ENCODE measurements at places on chromosomes 2 and 18.

DNA sequence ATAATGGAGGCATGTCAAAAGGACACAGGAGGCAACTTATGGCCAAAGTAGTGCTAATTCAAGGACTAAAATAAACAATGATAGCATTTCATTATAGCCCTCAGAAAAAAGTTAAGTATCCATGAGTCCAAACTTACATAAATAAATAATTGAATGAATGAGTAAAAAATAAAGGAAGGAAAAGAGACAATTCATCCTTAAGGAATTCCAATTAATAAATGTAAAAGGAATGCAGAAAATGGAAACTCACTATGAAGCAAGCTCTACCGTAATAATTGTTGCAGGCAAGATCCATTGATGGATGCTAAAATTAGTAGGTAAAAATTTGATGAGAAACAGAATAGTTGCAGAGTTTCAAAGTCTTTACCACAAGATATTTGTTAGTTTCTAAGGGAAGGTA lies 88.2 kb upstream of the RAPGEF4 start:
- no peak for DNase-seq

DNA sequence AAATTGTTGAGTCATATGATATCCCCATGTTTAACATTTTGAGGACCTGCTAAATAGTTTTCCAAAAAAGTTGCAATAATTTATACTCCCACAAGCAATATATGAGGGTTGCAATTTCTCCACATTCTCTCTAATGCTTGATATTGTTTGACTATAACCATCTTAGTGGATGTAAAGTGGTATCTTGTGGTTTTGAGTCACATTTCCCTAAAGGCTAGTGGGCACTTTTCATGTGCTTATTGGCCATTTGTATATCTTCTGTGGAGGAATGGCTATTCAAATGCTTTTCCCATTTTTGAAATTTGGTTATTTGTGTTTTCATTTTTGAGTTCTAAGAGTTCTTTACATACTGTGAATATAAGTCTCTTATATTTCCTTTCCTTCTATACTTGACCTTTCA lies 82.7 kb downstream of the SCG2 start:
- no peak for DNase-seq

DNA sequence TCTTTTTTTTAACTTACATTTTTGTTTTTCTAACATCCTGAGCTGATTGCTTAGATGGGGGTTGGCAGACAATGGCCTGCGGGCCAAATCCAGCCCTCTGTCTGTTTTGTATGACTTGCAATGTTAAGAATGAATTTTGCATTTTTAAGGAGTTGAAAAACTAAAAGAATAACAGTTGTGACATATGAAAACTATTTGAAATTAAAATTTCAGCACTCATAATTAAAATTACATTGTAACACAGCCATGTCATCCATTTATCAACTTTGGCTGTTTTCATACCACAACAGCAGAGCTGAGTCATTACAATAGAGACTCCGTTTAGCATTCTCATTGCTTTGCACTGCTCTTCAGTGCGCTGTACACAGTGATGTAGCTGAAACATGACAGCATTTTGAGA lies 94.1 kb upstream of the MC4R start:
- no peak for DNase-seq

DNA sequence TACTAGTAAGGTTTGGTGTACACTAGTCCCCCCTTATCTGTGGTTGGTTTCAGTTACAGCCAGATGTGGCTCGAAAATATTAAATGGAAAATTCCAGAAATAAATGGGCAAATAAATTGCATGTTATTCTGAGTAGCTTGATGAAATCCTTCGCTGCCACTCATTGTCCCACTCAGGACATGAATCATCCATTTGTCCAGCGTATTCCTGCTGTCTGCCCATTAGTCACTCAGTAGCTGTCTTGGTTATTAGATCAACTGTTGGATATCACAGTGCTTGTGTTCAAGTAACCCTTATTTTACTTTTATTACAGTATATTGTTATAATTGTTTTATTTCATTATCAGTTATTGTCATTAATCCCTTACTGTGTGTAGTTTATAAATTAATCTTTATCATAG lies 21.7 kb downstream of the ZDBF2 start:
- no peak for DNase-seq

GRCh38 chr2:176125772-176126054 lies 3.2 kb downstream of the HOXD9 start:
- DNase-seq = no peak

DNA sequence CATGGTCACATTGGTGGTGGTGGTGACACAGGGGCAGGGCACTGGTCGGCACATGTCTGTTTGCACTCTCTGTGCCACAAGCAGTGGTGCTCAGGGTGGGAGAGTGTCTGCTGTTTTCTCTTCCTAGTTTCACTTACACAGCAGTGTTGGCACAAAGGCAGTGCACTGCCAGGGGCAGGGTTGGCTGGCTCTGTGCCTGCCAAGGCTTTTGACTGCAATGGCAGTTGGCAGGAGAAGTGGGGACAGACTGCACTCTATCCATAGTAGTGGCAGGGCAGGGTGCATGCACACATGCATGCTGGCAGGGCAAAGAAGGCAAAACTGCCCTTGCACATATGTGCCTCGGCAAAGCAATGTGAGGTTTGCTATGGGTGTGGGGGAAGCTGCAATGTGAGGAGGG lies 635.9 kb downstream of the SUCLG1 start:
- no peak for DNase-seq

GRCh38 chr2:187299122-187299906 lies 148.7 kb downstream of the CALCRL start:
- no peak for DNase-seq

- DNase-seq = no peak
These were observed 604.3 kb upstream of the CDH7 start for GRCh38 chr18:65146482-65147021.

GRCh38 chr2:176997074-176997791 lies 215.4 kb upstream of the HNRNPA3 start:
- no peak for DNase-seq

GRCh38 chr2:168375195-168375798 lies 80.8 kb upstream of the CERS6 start:
- no peak for DNase-seq

DNA sequence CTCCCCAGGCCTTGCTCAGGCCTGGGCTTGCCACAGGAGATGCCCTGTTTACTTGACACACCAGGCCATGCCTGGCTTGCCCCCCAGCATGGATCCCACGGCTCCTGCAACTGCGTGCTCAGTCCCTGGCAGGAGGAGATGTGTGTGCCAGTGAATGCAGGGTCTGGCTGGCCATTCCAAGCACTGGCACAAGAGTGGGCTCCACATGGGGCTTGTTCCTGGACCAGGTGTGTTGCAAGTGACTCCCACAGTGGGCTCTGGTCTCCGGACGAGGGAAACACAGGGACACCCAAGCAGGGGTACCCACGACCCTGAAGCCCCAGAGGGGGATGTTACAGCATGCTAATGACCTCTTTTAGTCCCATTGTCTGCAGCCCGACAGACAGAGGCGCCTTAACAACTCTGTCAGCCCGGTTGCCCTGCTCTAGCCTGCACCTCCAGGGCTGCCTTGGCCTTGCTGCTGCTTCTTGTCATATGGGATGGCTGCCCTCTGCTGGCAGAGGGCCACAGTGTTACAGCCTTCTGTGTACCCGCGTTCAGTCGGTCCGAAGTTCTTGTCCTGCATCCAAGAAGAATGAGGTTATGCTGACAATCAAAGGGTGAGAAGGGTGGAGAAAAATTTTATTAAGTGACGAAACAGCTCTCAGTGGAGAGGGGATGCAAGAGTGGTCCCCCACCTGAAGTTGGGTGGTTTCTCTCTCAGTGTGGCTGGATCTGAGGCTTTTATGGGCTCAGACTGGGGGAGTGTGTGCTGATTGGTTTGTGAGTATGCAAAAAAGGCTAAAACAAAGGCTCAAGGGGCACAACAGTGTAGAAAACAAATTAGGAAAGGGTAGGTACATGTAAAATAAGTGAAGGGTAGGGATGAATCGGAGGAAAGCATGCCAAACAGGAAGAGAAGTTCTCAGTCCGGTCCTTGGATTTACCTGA lies 180.4 kb downstream of the MBD5 start:
- no peak for DNase-seq

DNA sequence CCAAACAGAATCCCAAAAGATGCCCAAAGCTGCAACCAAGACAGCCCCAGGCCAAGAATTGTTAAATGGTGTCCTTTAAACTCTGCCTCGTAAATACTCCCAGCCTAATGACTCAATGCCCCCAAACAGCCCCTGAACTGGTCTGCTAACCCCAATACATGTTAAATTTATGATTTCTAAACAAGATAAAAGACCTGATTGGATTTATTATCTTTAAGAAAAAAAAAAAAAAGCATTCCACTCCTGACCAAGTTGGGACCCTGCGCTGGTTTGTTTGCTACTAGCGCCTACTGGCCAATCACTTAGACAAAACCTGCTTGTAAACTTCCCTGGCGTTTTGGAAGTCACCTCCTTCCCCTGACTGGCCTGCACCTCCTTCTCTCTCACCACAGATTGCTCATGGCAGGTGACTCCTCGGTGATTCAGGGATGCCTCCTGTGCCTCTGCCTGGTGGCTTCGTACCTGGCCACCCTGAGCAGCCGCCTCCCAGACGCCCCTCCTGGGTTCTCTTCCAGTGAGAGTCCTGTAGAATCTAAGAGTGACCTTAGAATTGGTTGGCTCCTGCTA lies 121.3 kb downstream of the BCL11A start:
- no peak for DNase-seq

DNA sequence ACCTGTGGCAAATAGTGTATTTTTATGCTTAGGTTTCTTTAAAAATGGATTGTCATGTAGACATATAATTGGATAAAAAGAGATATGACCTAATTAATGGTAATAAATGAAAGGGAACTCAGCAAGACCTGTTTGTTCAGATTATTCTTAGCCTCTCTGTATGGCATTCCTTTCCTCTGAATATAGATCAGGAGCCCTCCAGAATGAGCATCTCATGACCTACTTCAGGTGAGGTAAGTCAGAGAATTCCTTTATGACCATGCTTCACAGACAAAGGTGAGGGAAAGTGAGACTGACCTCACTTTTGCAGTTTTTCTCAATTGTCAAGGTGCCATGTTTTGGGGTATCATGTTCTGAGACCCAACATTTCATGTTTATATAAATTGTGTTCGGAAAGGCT lies 1744.3 kb upstream of the PIK3C3 start:
- DNase-seq = no peak

DNA sequence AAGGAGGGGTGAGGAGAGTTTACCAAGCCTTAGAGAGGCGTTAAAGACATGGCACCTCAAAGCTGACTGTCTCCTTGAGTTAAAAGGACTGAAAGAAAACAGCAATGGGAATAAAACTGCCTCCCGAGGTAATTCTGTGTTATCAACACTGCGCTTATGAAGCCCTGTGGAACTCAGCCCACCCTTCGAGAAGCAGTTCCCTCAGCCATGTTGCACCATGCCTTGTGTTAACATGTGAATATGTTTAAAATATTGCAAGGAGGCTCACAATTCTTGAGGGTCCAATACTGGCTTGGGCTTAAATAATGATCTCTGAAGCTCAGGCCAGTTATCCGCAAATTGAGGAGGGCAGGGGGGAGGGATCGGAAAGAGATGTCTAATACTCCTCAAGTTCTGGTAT lies 14.7 kb downstream of the KLF7 start:
- DNase-seq = no peak

- DNase-seq = no peak
These were observed 34.3 kb downstream of the KIF1A start for GRCh38 chr2:240785424-240786335.

DNA sequence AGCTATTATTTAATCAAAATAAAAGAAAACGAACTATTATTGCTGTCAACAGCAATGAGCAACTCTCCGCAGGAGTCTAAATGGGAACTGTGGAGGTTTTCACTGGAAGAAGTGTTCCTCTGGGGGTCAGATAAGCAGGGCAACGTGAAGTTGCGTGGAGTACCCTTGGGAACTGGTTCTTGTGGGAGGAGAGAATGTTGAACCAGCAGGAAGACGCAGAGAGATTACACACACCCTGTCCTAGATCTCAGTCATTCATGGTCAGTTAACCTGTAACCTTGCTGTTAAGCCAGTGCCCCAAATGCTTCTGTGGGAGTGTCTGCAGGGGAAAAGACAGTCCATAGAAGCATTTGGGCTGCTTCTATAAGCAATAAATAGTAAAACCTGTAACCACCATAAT lies 20.4 kb upstream of the CABLES1 start:
- no peak for DNase-seq

GRCh38 chr2:236352761-236353593 lies 88.8 kb upstream of the ASB18 start:
- DNase-seq = no peak

GRCh38 chr2:36235882-36236281 lies 119.7 kb upstream of the CRIM1 start:
- no peak for DNase-seq

GRCh38 chr2:234770031-234770506 lies 181.7 kb upstream of the SH3BP4 start:
- no peak for DNase-seq

DNA sequence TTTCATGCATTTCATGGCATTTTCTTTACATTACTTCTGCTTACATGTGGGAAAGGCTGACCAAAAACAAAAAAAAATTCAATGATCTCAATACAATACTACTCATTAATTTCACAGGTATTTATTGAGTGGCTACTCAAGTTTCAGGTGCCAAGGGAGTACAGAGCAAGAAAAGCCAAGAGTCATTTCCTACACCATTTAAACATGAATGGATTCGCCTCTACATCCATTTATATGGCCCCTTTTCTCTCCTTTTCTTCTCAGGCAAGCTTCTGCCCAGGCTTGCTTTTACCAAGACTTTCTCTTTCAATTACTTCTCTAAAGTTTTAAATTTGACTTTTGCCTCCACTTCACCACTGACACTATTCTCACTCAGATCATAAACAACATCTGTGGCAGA lies 1603.1 kb upstream of the CELF4 start:
- no peak for DNase-seq

GRCh38 chr18:25456334-25457010 lies 104.5 kb upstream of the ZNF521 start:
- no peak for DNase-seq

GRCh38 chr18:45856531-45856930 lies 31.1 kb downstream of the SIGLEC15 start:
- no peak for DNase-seq

DNA sequence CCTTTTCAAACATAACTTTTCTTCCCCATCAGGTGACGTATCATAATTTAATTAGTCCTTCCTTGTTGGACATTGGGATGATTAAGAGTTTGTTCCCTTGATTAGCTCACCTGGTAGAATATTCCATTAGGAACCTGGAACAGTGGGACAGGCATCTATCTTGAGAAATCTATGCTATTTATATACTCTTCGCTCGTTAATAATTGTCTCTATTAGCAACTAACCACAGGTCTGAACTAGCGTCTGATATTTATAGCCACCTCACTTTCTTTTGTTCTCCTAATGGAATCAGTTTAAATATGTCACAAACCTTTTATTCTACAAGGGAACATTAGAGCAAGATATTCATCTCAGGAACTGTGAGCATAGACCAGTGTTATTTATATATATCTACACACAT lies 79.8 kb downstream of the MAPK4 start:
- no peak for DNase-seq

- DNase-seq = no peak
These were observed 139.0 kb upstream of the NXPH2 start for GRCh38 chr2:138919120-138919747.

GRCh38 chr2:102975996-102976975 lies 214.5 kb downstream of the TMEM182 start:
- no peak for DNase-seq
